T-helper 17 cell (primary cell): ENCODE measurements at places on chromosomes 6 and 20. TPM values are rescaled to one million over a fixed set of nuclear protein-coding genes. Genes with fewer than 3 reads are reported as not detected.

Gene LKAAEAR1
- total RNA-seq, result not detected

Gene CALHM4
- not detected for total RNA-seq

Gene PPP1R3G
- not detected for total RNA-seq

Gene GSTA1
- total RNA-seq, result 0.63 TPM

Gene ERVFRD-1
- total RNA-seq, result not detected

Gene HLA-A
- 1,960 TPM for total RNA-seq

Gene MLN
- not detected for total RNA-seq

Gene RAMACL
- total RNA-seq, result 0.82 TPM

- no peaks in the 10 kb centered on the region for H3K27me3 ChIP-seq
- peaks cover 5% of the 10 kb centered on the region for H3K36me3 ChIP-seq
- no peaks in the 10 kb centered on the region for H3K4me1 ChIP-seq
- no peak for DNase-seq
- no peak overlapping the region for H3K27ac ChIP-seq
- H3K4me3 ChIP-seq, result no peak overlapping the region
Measured at GRCh38 chr6:158149641-158150040, 18.4 kb downstream of the SERAC1 start.

DNA sequence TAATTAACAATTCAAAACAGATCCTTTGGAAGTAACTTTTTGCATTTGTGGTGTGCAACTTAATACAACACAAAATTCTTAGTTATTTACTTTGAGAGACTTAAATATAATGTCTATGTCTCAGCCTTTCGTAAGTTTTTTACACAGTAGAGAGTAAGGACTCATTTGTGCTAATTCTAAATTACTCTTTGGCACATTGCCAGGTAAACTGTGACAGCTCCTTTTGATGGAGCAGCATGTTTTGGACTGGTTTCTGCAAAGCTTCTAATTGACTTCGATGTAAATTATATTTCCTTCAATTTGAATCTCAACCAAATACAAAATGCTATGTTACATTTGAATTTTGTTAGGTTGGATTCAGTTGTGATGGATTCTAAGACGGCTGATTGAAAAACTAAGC, 450.7 kb upstream of the OPRM1 start:
- no peak overlapping the region for H3K4me3 ChIP-seq
- no peak overlapping the region for H3K27ac ChIP-seq
- H3K27me3 ChIP-seq, result no peaks in the 10 kb centered on the region
- H3K36me3 ChIP-seq, result no peaks in the 10 kb centered on the region
- no peaks in the 10 kb centered on the region for H3K4me1 ChIP-seq

GRCh38 chr6:80714513-80714912, 608.0 kb downstream of the BCKDHB start:
- H3K27ac ChIP-seq, result no peak overlapping the region
- H3K4me3 ChIP-seq, result no peak overlapping the region
- no peaks in the 10 kb centered on the region for H3K27me3 ChIP-seq
- no peaks in the 10 kb centered on the region for H3K36me3 ChIP-seq
- DNase-seq, result no peak

- H3K4me1 ChIP-seq, result peaks cover 10% of the 10 kb centered on the region
- H3K27me3 ChIP-seq, result peaks cover 52% of the 10 kb centered on the region
- DNase-seq, result no peak
- no peak overlapping the region for H3K4me3 ChIP-seq
- no peaks in the 10 kb centered on the region for H3K36me3 ChIP-seq
Measured at GRCh38 chr6:170298688-170299087, 7.8 kb upstream of the DLL1 start.

DNA sequence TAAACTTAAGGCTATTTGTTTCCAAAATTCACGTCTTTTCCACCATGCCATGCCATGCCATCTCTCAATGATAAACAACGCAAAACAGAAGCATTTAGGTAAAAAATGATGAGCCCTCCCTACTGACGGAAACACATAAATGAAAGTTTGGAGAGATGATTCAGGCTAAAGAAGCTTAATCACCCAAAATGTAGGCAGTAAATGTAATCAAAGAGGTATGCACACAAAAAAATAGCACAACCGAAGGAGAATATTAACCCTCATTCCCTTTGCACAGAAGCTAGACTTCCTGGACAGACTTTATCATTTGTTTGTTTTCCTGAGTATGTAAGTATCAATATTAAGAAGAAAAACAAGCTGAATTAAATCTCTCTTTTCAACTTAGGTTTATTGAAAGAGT, 28.8 kb downstream of the DCDC2 start:
- H3K4me1 ChIP-seq, result no peaks in the 10 kb centered on the region
- no peak for DNase-seq
- H3K27me3 ChIP-seq, result peaks cover 21% of the 10 kb centered on the region
- H3K27ac ChIP-seq, result no peak overlapping the region

- H3K4me3 ChIP-seq, result no peak overlapping the region
- H3K36me3 ChIP-seq, result peaks cover 2% of the 10 kb centered on the region
- H3K4me1 ChIP-seq, result no peaks in the 10 kb centered on the region
- no peak for DNase-seq
- H3K27me3 ChIP-seq, result no peaks in the 10 kb centered on the region
Measured at GRCh38 chr6:143486752-143487151, 24.8 kb downstream of the FUCA2 start.

- H3K4me3 ChIP-seq, result peak overlapping the region; percentile 75
- H3K27ac ChIP-seq, result peak overlapping the region; percentile 93
- no peak for DNase-seq
- peaks cover 55% of the 10 kb centered on the region for H3K4me1 ChIP-seq
- H3K27me3 ChIP-seq, result no peaks in the 10 kb centered on the region
Measured at GRCh38 chr6:24883618-24884017, 52.1 kb downstream of the RIPOR2 start.

DNA sequence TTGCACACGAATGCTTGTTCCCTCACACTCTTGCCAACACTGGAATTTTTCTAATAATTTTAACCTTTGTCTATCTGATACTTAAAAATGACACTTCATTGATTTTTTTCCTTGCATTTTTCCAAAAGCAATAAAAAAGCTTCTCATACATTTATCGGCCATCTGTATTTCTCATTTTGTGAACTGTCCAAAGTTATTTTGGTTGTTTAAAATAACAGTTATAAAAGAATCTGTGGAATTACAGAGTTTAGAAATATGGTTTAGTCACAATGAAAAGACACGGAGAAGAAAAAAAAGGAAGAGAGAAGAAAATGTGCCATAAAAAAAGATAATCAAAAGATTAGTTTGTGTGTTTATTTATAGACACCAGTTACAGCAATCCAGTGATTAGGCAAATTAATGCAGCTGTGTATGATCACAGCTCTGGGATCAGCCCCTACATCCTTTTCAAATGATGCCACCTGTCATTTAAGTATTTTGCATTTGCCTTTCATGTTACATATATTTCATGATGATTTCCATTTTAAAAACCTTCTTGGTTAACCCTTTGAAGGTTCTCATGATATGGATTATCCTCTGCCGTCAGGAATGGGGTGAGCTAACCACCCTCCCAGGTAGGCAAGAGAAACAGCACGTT, 171.7 kb downstream of the BACH2 start:
- DNase-seq, result no peak
- H3K4me3 ChIP-seq, result no peak overlapping the region
- no peak overlapping the region for H3K27ac ChIP-seq
- H3K36me3 ChIP-seq, result peaks cover 3% of the 10 kb centered on the region
- H3K4me1 ChIP-seq, result peaks cover 15% of the 10 kb centered on the region

DNA sequence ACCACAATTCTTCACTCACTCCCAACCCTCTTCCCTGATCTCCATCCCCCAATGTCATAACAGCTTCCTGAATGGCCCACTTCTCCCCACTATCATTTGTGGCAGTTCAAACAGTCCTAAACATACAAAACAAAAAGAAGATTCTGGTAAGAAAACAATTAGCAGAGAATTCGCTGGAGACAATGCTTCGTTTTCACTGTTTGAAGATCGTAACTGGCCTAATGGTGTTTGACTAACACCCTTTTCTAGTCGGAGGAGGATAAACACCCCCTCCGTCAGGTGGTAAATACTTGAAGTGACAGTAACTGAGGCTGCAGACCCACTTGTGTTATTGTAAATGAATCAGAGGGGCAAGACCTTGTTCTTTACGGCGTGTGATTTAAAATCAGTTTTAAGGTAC, 3.8 kb downstream of the EYA2 start:
- DNase-seq, result no peak
- peaks cover 78% of the 10 kb centered on the region for H3K27me3 ChIP-seq
- no peak overlapping the region for H3K27ac ChIP-seq
- peaks cover 2% of the 10 kb centered on the region for H3K4me1 ChIP-seq

GRCh38 chr20:49034070-49034732, 11.9 kb upstream of the CSE1L start:
- no peak overlapping the region for H3K27ac ChIP-seq
- peaks cover 7% of the 10 kb centered on the region for H3K4me1 ChIP-seq
- no peak overlapping the region for H3K4me3 ChIP-seq

DNA sequence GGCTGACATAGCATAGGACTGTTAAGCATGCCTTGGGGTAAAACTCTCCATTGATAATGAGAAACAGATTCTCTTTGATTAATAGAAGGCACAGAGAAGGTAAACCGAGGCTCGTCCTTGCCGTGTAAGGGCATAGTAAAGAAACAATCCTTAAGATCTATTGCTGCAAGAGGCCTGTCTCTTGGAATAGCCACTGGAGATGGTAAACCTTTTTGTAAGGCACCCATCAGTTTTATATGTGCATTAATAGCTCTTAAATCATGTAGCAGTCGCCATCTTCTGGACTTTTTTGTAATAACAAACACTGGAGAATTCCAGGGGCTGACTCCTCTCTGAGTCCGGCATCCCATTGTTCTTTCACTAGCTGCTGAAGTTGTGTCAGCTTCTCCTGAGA, 8.4 kb upstream of the ABHD12 start:
- H3K36me3 ChIP-seq, result peaks cover 2% of the 10 kb centered on the region
- no peak overlapping the region for H3K4me3 ChIP-seq
- no peak overlapping the region for H3K27ac ChIP-seq
- peaks cover 12% of the 10 kb centered on the region for H3K27me3 ChIP-seq
- DNase-seq, result no peak
- H3K4me1 ChIP-seq, result no peaks in the 10 kb centered on the region

- peaks cover 2% of the 10 kb centered on the region for H3K36me3 ChIP-seq
- no peak overlapping the region for H3K27ac ChIP-seq
- no peaks in the 10 kb centered on the region for H3K27me3 ChIP-seq
- H3K4me1 ChIP-seq, result peaks cover 2% of the 10 kb centered on the region
- no peak overlapping the region for H3K4me3 ChIP-seq
Measured at GRCh38 chr20:33433465-33434234, 9.9 kb downstream of the SNTA1 start.

GRCh38 chr20:17137692-17138091, 89.1 kb upstream of the PCSK2 start:
- H3K4me3 ChIP-seq, result no peak overlapping the region
- H3K27ac ChIP-seq, result no peak overlapping the region
- no peaks in the 10 kb centered on the region for H3K27me3 ChIP-seq
- no peaks in the 10 kb centered on the region for H3K36me3 ChIP-seq

- peak; percentile 1 for DNase-seq
- no peak overlapping the region for H3K27ac ChIP-seq
- peaks cover 56% of the 10 kb centered on the region for H3K27me3 ChIP-seq
- no peaks in the 10 kb centered on the region for H3K4me1 ChIP-seq
- no peaks in the 10 kb centered on the region for H3K36me3 ChIP-seq
- no peak overlapping the region for H3K4me3 ChIP-seq
Measured at GRCh38 chr20:63115651-63116411, 100.1 kb downstream of the YTHDF1 start.

DNA sequence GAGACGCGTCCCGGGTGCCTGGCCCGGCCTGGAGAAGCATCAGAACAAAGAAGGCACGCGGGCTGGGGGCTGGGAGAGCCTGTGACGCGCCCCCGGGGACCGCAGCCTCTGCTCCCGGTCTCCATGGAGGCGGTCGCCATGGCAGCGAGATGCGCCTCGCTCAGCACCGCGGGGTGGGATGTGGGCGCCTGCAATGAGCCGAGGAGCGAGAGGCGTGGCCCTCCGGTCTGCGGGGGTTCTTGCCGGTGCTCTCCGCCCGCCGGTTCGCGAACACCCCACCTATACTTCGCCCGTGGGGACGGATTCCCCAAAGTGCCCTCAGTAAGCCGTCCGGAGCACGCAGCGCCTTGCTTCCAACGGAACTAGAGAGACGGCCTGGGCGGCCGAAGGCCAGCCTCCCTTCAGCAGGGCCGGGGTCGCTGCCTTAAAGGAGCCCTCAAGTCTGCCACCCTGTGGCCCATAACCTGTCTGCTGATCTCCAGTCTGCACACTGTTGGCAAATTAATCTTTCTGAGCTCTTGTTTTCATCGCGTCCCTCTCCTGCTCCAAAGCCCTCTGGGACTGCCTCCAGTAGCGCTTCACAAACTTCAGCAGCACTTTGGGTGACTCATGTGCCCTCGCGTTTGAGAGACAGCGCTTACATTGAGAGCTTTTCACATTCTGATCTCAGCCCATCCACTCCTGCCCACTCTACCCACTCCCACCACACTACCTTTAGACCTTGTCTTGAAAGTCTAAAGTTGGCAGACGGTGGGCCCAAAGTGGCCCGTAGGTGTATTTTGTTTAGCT, 983 bp upstream of the ADISSP start:
- H3K27me3 ChIP-seq, result no peaks in the 10 kb centered on the region
- H3K4me1 ChIP-seq, result peaks cover 17% of the 10 kb centered on the region
- H3K4me3 ChIP-seq, result peak overlapping the region; percentile 87
- DNase-seq, result peak; percentile 81

DNA sequence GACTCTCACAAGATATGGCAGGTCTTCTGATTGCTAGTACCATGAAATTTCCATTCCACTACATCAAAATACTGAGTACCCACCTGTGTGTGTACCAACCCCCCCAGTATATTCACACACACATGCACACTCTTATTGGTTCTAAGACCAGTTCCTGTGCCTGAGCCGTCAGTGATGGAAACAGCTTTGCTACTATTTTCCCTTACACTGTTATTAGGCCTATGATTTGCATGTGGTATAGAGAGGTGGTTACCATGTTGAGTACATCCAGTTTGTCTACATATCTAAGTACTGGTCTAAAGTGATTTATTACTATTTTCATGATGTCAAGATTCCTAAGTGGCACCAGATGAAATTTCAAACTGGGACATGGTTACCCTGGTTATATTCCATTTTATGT, 459.9 kb downstream of the BCKDHB start:
- no peak for DNase-seq
- H3K27ac ChIP-seq, result no peak overlapping the region
- no peak overlapping the region for H3K4me3 ChIP-seq
- H3K27me3 ChIP-seq, result no peaks in the 10 kb centered on the region

DNA sequence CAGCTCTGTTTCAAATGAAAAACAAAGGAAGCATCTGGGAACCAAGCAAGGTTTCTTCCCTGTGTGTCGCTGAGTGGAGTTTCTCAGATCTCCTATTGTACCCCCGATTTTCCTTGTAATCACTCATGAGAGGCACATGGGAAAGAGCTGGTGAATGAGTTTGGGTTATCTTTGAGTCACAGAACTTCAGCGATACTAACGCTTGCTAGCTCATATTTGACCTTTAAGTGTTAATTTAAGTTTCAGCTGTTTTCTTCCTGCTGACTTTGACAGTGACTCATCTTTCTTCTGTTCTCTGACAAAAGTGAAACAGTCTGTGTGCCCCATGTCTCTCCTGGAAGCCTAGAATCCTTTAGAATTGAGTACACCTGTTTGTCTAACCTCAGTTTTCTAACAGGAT, 261.1 kb upstream of the RGS17 start:
- H3K4me3 ChIP-seq, result no peak overlapping the region
- DNase-seq, result no peak
- no peak overlapping the region for H3K27ac ChIP-seq
- H3K27me3 ChIP-seq, result no peaks in the 10 kb centered on the region
